ENCODE measurements at places on chromosomes 16 and 17.

DNA sequence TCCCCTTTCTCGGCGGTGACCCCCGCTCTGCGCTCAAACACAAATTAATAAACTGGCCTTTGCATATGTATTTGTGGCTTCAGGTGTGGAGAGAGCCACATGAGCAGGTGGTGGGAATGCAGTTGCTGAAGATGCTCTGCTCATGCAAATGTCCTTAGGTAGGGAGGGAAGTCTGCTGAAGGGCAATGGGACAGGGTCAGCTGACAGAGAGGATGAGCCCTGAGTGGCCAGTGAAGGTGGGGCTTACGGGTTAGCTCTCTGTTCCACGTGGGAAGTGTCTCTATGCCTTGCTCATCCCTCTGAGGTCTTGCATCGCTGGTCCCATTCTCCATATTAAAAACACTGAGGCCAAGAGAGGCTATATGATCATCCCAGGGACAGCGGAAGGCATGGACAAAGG, 74.2 kb upstream of the CCL1 start:
- no peak for DNase-seq

DNA sequence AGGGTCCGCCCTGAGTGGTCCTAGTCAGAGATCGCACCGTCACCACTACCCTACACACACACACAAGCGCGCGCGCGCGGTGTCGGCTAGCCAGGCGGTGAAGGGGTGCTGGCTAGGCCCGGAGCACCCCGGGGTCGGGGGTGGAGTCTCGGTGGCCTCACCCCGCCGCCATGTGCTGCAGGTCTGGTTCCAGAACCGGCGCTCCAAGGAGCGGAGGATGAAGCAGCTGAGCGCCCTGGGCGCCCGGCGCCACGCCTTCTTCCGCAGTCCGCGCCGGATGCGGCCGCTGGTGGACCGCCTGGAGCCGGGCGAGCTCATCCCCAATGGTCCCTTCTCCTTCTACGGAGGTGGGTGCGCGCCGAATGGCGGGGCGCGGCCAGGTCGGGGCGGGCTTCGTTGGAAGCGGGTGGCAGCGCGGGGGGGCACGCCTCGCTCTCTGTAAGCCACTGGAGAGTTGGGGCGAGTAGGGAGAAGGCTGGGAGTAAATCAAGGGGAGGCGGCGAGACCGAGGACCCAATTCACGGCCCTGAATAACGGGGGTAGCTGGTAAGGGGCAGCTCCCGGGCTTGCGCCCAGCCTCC, 4.8 kb downstream of the LHX1 start:
- no peak for DNase-seq

DNA sequence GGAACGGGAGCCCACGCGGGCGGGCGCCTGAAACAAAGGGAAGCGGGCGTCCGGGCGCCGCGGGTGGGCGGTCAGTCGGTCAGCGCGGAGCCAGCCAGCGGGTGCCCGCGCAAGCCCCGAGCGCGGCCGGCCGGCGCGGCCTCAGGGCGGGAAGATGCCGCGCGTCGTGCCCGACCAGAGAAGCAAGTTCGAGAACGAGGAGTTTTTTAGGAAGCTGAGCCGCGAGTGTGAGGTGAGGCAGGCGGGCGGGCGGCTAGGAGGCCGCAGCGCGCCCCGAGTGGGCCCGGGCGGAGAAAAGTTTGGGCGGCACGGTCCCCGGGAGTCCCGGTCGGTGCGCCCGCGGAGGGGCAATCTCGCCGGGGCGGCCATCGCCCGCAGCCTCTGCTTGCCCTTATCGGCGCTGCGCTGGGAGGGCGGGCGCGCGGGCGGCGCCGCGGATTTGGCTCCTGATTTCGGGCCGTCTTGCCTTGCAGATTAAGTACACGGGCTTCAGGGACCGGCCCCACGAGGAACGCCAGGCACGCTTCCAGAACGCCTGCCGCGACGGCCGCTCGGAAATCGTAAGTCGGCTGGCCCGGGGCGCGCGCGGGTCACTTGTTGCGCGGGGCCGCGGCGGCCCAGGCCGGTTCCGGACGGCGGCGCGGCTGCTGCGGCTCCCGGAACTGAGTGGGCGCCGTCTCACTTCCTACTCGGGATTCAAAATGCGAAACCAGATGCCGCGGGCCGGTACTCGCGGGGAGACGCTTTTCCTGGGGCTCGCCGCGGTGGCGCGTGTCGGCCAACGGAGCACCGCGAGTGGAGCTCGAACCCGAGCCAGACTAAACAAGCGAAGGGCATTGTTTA, 526 bp downstream of the CBFB start:
- DNase-seq, result peak; percentile 33

- no peak for DNase-seq
These were observed 18.5 kb downstream of the RGS9 start for GRCh38 chr17:65155622-65156021.

GRCh38 chr17:66523378-66524200, 221.2 kb downstream of the PRKCA start:
- DNase-seq, result no peak

- DNase-seq, result no peak
These were observed 17.5 kb downstream of the CACNG3 start for GRCh38 chr16:24273508-24274182.

DNA sequence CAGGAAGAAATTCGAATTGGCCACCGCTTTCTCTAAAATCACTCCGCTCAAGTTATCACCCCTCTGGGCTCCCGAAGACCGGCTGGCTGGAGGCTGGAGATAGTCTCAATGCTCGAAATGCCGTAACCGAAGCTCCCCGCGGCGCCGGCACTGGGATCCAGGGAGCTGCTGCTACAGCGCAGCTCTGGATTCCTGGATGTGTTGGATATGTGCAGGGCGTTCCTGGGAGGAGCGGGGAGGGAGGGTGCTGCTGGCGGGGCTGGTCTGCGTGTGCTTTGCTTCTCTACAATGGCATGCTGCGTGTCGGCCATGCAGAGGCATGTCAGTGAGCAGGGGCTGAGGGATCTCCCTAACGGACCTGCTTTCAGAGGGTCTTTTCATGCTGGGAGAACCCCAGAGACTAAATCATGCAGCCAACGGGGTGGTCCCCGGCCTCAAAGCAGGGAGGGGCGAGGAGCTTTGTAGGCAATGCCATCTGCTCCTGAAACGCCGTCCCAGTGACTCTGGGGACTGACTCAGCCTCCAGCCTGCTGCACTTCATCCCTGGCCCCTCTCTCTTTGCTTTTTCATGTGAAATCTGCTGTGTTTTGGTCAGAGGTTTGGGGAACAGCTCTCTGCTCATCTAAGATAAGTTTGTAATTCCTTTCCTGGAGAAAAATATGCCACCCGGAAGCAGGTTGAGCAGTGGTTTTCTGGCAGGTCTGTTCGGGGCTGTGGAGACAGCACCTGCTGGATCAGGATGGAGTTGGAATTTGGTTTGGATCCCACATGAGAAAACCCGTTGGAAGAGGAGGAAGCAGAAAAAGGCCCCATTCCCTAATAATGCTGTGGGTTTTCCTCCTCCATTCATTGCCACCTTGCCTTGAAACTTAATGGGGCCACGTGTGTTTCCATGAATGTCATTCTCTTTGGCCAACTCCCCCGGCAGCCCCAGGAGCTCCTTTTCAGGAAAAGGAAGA, 311.4 kb downstream of the SEC14L1 start:
- DNase-seq, result no peak

DNA sequence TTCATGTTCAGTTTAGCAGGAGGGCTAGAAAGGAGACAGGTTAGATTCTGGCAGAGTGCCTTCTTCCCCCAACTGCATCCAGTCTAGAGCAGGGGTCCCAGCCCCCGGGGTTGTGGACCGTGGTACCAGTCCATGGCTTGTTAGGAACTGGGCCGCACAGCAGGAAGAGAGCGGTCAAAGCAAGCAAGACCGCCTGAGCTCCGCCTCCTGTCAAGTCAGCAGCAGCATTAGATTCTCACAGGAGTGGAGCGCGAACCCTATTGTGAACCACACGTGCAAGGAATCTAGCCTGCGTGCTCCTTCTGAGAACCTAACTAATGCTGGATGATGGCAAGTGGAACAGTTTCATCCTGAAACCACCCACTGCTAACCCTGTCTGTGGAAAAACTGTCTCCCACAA, 95.0 kb downstream of the HIC1 start:
- DNase-seq, result no peak

- DNase-seq, result no peak
These were observed 35.9 kb downstream of the CMTM4 start for GRCh38 chr16:66660422-66661209.

DNA sequence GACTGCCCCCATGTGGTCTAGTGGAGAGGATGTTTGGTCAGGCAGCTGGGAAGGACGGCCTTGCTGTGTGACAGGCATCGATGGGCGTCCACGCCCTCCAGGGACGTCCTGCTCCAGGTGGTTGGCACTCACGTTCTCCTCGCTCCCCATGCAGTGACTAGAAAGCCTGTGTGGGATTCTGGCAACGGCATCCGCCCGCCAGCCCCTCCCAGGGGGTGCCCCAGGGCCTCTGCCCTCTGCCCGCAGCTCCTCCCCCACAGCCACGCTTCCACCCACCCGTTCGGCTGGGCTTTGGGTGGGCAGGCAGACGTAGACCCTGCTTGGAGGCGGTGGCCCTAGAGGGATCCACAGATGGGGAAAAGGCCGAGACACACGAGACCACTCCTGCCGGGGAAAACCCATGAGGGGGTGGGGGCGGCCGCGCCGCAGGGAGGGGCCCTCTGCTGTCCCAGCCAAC, 4.7 kb upstream of the IL17C start:
- no peak for DNase-seq

GRCh38 chr16:46691726-46692125, 2.3 kb downstream of the ORC6 start:
- no peak for DNase-seq

DNA sequence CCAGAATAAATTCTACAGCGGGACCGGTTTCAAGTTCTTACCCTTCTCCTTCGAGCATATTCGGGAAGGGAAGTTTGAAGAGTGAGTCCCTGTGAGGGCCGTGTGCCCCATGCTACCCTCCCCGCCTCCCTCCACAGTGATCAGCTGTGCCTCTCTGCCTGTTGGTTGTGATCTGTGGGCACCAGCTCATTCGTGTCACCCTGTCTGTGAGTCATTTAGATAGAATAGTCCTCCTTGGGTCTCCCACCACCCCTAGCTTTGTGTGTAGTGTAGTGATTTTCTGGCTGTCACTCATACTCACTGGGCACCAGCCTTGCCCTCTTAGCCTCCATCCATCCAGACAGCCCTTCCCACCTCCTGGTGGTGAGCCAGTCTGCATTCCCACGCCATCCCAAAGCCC, 15.0 kb upstream of the NAGLU start:
- no peak for DNase-seq

GRCh38 chr17:3861761-3862681, 16.0 kb upstream of the NCBP3 start:
- no peak for DNase-seq

DNA sequence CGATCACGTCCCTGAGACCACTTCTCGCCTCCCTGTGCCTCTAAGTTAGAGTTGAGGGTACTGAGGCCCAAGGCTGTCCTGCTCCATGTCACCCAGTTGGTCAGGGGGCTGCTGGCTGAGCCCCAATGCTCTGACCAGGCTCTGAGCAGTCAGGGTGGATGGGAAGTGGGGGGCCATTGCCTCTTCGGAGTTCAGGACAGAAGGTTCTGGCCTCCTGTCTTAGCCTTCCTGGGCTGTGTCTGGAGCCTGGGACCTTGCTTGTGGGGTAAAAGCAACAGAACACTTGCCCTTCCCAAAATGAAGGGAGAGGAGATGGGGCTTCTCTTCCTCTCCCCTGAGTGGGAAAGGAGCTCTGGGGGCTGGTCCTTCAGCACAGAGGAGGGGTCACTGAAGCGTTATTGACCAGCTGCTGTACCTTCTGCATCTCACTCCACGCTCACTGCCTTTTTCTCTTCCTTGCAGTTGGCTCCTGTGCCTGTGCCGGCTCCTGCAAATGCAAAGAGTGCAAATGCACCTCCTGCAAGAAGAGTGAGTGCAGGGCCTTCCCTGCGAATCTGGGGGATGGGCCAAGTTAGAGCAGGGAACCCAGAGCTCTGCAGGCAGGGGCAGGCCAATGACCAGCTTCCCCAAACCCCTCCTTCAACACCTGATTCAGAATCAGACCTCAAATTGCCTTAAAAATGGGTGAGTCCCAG, 580 bp downstream of the MT1X start:
- no peak for DNase-seq

- no peak for DNase-seq
These were observed 2.6 kb upstream of the SRL start for GRCh38 chr16:4244254-4245076.

- no peak for DNase-seq
These were observed 6.3 kb downstream of the CRHR1 start for GRCh38 chr17:45790296-45790922.

GRCh38 chr16:85191341-85191965, 79.2 kb upstream of the CIBAR2 start:
- no peak for DNase-seq

DNA sequence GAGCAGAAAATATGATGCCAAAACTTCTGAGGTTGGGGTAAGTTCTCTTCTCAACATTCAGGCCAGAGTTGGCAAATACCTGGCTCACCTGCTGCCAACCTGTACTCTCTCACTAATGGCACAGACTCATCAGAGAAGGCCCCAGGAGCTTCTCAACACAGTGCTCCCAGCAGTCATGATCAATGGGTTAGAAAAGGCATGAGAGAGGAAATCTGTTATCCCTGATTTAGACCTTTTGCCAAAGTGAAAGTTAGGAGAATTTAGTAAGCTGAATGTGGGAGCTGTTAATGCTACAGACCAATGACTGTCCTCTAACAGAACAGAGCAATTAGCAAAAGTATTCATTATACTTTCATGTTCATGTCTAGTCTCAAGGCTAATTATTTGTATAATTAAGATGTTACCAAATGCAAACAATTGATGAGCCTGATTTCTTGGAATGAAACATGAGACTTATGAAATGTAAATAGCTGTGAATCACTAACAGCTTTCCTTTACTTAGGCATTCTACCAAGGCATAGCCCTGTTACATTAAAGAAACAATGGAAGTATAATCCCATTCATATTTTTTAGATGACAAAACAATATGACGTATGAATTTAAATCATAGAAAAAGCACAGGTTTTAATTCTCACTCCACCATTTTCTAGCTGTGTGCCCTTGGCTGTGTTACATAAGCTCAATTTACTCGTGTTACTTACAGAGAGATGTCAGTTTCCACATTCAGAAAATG, 68.7 kb upstream of the MARCHF10 start:
- no peak for DNase-seq

GRCh38 chr16:48182979-48183537, 27.3 kb upstream of the ABCC12 start:
- DNase-seq, result no peak

- DNase-seq, result no peak
These were observed 36.4 kb upstream of the HSBP1 start for GRCh38 chr16:83771306-83771942.

GRCh38 chr16:12317856-12318537, 341.5 kb downstream of the SNX29 start:
- DNase-seq, result no peak

DNA sequence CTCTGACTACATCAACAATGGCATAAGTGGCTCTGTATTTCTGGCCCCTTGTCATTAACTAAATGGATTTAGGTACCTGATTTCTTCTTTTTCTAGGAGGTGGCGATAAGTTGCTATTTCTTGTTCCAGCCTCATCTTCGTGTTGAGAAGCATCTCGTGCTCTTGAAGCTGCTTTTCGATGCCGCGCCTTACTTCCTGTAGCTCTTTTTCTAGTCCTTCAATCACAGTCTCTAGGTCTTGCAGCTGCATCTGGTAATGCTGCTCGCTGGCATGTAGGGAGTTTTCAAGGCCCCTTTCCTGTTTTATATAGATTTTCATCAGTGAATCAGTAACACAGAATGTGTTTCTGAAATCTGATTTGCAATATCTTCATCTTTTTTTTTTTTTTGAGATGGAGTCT, 5.1 kb downstream of the KRT222 start:
- no peak for DNase-seq

GRCh38 chr16:66459878-66460277, 32.8 kb downstream of the BEAN1 start:
- DNase-seq, result no peak

All from stimulated activated CD8-positive, alpha-beta memory T cell treated with anti-CD3 and anti-CD28 coated beads, Interleukin-2, amount 100 ng/mL, for 1 hour (primary cell).